ENCODE measurements at places on chromosomes 16 and 17.

DNA sequence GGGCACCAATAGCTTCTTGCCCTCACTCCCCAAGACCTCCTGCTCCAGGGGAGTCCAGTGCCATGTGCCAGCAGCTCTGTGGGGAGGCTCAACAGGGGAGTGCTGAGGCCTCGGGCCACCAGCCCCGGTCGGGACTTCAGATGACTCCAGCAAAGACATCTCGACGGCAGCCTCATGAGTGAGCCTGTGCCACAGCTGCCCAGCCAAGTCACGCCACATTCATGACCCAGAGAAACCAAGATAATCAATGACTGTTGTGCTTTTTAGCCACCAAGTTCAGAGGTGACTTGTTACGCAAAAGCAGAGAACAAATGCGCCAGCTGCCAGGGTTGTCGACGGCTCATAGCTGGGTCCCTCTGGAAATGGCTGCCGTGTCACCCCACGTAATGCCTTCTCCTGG is 157.5 kb downstream of the BANP start:
- DNase-seq: no peak

GRCh38 chr17:81345228-81346089 is 49.8 kb upstream of the BAHCC1 start:
- DNase-seq: peak; percentile 94

- DNase-seq: peak; percentile 81
Observed at GRCh38 chr17:48054238-48055185, 6.4 kb downstream of the NFE2L1 start.

DNA sequence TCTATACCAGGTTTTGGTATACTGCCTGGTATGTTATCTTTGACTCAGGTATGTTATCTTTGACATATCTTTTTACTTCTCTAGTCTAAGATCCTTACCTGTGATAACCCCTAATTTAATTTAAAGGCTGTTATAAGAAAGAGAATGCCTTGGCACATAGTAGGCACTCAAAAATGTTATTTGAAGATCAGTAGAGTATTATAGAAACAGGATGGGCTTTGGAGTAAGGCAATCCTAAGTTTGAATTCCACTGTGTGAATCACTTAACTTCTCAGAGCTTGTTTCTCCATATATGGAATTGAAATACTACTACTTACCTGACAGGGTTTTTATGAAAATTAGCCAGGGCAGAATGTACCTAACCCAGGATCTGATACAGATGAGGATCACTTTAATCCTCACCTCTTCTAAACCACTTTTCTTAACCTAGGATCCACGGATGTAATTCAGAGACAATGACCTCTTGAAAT is 1.2 kb downstream of the BRIP1 start:
- no peak for DNase-seq

DNA sequence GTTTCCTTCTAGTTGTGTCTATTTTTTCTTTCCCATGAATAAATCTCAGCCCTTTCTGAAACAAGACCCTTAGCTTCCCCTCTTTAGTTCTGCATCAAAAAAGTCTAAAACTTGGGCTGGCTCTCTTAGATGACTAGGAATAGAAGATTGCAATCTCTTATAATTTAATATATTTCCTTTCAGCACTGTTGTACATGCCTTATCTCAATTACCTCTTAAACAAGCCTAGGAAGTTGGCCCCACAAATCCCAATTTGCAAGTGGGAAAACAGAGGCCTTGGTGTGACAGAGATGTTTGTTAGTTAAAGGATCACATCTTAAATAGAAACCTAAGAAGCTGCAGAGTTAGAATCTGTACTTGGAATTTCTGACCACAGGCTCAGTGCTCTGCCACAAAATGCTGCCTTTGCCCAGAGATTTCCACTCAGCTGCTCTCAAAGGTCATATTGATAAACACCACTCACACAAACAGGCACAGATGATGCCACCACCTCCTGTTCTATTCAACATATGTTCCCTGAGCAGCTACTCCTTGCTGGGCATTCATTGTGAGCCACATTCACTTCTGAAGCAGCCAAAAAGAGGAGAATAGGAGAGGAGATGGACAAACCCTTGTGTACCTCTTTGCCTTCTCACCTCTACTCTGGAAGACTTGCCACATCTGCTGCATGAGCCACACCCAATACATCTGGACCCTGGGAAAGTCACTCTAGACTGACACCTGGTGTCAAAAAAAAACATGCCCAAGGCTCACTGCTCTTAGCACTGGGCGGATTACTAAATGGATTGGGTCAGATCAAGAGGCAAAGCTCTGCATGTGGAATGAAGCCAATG is 5.5 kb downstream of the CCDC182 start:
- no peak for DNase-seq

DNA sequence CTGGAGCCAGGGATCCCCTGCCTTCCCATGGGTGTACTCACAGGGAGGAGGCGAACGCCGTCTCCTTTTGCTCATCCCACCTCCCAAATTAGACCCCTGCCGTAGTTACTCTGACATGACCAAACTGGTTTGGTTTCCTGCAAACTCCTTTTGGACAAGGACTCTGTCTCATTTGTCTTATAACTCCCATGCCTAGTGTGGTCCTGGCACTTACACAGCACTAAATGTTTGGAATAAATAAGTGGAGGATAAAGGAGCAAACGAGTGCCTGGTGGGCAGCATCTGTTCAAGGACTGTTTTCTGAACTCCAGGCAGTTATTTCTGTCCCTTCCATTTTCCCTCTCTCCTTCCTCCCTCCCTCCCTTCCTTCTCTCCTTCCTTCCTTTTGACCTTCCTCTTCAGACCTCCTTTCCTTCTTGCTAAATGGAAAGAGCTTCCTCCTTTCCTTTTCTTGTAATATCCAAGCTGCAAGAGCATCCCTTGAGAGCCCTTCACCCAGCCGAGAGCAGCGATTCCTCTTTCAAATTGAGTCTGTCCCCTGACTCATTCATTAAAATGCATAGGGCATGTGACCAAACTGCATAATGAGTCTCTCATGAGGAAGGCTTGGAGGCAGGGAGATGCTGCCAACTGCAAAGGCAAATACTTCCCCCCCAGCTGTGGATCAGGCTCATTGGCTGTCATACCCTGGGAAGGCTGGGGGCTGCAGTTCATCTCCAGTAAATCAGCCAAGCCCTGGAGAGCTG is 36.8 kb downstream of the CHD9 start:
- DNase-seq: peak; percentile 79

DNA sequence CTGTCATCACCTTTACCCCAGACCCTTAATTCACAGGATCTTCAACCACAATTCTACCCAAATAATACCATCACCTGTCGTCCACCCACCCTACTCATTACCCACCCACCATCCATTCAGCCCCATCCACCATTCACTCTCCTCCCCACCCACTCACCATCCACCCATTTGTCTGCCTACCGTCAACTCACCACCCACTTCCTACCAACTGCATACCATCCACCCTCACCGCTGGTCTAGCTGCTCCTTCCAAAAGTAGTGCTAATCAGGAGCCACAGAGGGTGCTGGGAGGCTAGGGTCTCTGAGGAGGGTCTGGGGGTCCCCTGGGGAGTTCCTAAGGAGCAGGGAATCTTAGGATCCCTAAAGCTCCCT is 12.0 kb upstream of the IGFBP4 start:
- DNase-seq: no peak

DNA sequence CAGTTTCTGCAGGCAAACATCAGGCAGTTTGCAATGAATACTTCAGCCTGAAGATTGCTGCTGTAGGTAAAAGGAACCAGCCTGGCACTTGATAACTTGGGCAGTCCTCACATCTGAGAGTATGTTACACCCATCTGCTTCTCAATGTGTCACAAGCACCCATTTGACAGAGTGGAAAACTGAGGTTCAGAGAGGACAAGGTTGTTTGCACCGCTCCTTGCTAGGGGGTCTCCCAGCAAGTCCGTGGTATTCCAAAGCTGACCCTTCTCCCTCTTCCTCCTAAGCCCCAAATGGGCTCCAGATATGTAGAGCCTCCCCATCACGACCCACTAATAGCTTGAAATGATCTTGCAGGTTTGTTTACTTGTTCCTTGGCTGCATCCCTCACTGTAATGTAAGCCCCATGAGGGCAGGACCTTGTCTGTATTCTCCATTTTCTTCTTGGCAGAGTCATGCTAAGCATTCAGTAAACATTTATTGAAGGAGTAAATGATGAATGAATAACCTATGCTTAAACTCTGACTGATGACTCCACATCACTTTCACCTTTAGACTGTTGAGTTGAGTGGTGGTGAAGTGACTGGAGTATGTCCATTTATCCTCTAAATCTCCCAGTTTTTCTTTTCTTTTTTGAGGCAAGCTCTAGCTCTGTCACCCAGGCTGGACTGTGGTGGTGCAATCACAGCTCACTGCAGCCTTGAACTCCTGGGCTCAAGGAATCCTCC is 26.4 kb downstream of the HNF1B start:
- no peak for DNase-seq

DNA sequence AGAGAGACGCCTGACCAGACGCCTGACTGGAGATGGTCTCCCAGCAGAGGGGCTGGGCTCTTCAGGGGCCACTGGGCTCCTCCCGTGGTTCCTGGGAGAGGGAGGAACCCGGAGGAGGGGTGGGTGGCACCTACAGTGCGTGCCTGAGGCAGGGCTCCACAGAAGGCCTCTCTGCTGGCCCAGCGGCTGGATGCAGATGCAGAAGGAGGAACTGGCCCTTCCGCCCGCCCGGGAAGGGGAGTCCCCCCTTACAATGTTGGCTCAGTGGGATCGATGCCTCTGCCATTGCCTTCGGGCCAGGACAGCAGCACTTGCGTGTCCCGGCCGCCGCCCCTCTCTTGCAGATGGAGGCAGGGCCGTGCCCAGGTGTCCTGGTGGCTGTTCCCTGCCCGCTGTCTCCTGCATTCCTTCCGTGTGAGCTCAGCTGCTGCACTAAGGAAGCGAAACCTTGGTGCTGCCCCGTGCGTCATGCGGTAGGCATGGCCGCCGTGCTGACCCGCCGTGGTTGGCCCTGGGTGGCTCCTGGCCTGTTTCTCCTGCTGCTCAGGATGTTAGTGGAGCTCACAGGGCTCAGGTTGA is 15.1 kb downstream of the BAIAP2 start:
- peak; percentile 85 for DNase-seq

GRCh38 chr16:27920391-27920891 is 143.1 kb downstream of the GSG1L start:
- DNase-seq: peak; percentile 44

DNA sequence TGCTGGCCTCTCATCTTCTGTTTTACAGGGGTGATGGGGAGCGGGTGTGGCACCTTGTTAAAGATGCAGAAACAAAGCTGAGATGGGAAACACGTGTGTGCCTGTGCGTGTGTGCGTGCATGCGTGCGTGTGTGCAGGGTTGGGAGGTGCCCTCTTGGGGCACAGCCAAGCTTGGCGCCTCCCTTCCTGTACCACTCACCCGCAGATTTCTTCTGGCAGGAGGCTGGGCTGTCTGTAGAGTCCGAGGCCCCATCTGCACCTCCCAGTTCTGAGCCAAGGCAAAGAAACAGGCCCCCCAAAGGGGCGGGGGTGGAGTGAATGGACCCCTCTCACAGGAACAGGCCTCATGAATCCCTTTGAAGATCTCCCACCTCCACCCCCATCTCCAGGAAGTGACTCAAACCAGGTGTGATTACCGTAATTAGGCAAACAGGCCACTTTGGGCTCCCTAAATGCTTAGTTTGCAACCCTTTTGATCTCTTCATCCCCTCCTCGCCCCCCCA is 20.9 kb downstream of the TNS4 start:
- DNase-seq: no peak

- no peak for DNase-seq
Observed at GRCh38 chr17:8015957-8016631, 13.7 kb downstream of the GUCY2D start.

GRCh38 chr16:65938083-65938482 is 428.4 kb upstream of the CDH5 start:
- no peak for DNase-seq

DNA sequence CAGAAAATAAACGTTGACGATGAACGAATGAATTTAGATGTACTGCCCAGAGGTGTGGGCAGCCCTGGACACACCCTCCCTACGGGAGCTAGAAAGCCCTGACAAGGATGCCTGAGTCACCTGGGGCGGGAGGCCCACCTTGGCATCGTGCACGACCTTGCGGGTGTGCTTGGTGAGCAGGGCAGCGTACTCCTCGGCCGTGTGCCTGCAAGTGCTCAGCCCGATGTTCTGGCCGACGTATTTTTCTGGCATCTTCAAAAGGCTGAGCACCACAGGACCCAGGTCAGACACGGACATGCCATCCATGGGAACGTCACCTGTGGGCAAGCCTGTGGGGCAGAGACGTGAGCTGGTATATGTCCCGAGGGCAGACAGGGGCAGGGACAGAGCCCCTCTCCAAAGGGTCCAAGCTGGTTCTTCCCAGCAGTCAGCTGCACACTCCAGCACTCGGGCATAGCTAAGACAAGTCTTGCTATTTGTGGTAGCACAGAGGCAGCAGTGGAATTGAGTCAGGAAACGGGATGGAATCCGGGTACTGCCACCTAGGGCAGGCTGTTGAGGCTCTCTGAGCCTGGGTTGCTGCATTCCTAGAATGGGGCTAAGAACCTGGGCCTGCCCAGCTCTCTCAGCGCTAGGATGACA is 10.8 kb downstream of the NMRAL1 start:
- DNase-seq: no peak

DNA sequence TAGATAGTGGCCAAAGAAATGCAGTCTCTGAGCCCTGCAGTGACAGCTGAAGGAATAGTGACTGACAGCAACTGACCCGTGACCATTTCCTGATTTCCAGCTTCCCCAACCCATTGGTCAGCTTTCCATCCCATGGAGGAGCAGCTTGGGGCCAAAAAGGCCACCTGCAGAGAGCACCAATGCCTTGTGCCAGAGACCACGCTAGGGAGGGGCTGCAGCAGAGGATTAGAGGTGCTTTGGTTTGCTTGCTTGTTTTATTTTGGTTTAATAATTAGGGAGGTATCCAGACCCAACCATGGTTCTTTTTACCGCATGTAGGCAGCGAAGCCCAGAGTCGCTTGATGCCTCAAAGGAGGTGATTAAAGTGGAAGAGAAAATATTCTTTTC is 61.3 kb upstream of the SIAH1 start:
- no peak for DNase-seq

GRCh38 chr16:89090182-89090630 is 3.4 kb upstream of the ACSF3 start:
- DNase-seq: no peak

DNA sequence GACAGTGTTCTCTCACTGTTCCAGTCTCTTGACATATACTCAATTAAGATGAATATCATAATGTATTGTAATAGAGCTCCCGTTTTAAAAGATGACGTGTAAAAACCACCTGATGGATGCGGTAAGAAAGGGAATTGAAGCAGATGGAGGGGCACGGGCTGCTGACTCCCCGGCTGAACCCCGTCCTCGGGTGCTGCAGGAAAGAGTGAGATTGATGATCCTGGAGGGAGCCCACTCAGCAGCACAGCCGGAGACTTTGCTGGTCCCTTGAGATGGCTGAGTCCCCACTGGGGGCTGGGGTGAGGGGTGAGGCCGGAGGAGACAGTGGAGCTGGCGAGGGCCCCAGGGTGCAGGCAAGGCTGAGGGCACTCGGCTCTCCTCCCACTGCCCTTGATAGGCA is 217.4 kb downstream of the RPTOR start:
- no peak for DNase-seq

GRCh38 chr16:27596411-27596810 is 46.5 kb downstream of the KATNIP start:
- no peak for DNase-seq

Measured in aorta (tissue), 5 donors.